ENCODE measurements at places on chromosomes 7 and 10. TPM values are rescaled to one million over a fixed set of nuclear protein-coding genes. Genes with fewer than 3 reads are reported as not detected.
A peak's percentile ranks its signal among the peaks of the same experiment; 100 is the strongest.

DNA sequence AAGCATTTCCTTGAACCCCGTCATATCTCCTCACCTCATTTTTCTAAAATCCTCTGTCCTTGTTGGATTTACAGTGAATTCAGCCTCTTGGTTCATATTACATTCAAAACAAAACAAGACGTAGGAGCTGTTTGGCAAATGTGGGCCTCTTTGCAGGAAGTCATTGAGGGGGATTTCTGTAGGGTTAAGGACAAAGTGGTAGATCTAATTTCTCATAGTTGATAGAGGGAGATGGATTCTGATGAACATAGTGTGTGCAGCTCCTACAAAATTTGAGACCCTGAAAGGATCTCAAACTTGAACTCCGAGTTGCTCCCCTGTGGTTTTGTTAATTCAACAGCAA, 682 bp downstream of the TBXAS1 start:
- DNase-seq: no peak

Gene CHAT
- total RNA-seq: not detected

- DNase-seq: no peak
Measured at GRCh38 chr10:22301193-22301592, 15.0 kb upstream of the COMMD3 start.

Gene AP5Z1
- 21.2 TPM for total RNA-seq

Gene OGDHL
- total RNA-seq: 3.5 TPM

Gene BEND7
- total RNA-seq: 22.0 TPM

DNA sequence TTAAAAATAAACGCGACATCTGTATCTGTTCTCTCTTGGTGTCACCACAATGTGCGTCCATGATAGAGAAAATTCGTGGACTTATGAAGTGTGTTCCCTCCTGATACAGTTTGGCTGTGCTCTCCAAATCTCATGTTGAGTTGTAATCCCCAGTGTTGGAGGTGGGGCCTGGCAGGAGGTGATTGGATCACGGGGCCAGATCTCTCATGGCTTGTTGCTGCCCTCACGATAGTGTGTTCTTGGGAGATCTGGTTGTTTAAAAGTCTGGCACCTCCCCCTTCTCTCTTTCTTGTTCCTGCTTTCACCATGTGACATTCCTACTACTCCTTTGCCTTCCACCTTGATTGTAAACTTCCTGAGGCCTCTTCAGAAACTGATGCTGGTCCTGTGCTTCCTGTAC, 229.4 kb upstream of the MYO3A start:
- no peak for DNase-seq

- DNase-seq: no peak
Measured at GRCh38 chr10:123551259-123551658, 114.9 kb upstream of the GPR26 start.

DNA sequence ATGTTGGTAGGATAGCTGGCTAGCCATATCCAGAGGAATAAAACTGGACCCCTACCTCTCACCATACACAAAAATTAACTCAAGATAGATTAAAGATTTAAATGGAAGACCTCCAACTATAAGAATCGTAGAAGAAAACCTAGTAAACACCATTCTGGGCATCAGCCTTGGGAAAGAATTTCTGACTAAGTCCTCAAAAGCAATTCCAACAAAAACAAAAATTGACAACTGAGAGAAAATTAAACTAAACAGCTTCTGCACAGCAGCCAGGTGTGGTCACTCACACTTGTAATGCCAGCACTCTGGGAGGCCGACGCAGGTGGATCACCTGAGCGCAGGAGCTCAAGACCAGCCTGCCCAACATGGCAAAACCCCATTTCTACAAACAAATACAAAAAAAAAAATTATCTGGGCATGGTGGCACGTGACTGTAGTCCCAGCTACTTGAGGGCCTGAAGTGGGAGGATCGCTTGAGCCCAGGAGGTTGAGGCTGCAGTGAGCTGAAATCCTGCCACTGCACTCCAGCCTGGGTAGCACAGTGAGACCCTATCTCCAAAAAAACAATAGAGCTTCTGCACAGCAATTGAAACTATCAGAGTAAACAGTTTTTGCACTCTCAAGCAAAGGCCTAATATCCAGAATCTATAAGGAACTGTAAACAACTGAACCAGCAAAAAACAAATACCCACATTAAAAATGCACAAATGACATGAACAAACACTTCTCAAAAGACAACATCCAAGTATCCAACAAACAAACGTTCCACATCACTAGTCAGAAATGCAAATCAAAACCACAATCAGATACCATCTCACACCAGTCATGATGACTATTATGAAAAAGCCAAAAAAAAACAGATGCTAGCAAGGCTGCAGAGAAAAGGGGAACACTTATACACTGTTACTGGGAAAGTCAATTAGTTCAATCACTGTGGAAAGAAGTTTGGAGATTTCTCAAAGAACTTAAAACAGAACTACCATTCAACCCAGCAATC, 4.8 kb downstream of the CRPPA start:
- DNase-seq: peak; percentile 56

GRCh38 chr7:7443806-7444350, 91.8 kb downstream of the COL28A1 start:
- DNase-seq: no peak

GRCh38 chr7:150931199-150931869, 46.8 kb downstream of the KCNH2 start:
- no peak for DNase-seq

DNA sequence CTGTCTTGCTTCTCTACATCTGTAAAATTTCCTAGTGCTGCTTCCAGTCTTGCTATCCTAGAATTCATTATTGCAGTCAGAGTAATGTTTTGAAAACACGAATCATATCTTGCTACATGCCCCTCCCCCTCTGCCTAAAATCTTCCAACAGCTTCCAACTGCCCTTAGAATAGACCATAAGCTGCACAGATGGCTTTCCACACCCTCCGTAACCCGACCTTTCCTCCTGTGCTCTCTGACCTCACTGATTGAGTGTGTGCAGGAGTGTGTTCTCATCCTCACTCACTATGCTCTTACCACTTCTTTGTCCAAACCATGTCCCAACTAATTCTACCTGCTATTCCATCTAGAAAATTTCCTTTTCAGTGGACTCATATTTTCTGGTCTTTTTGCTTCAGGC, 121.2 kb upstream of the ANKRD1 start:
- no peak for DNase-seq

DNA sequence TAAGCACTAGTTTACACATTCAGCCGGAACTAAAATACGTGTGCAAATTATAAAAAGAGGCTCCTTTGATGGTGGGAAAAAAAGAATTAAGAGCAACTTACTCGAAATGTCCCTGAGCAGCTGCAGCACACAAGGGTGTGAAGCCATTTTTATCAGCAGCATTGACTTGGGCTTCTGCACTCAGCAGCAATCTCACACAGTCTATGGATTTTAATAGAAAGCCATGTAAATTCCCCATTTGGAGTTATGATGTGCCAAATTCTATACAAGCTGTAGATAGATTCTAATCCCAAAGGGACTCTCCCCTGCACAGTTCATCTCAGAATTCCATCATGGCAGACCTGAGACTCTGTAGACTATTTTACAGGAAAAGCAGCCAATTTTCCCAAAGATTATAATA, 90.5 kb downstream of the CTTNBP2 start:
- DNase-seq: no peak

Gene STAG3
- 9.0 TPM for total RNA-seq

DNA sequence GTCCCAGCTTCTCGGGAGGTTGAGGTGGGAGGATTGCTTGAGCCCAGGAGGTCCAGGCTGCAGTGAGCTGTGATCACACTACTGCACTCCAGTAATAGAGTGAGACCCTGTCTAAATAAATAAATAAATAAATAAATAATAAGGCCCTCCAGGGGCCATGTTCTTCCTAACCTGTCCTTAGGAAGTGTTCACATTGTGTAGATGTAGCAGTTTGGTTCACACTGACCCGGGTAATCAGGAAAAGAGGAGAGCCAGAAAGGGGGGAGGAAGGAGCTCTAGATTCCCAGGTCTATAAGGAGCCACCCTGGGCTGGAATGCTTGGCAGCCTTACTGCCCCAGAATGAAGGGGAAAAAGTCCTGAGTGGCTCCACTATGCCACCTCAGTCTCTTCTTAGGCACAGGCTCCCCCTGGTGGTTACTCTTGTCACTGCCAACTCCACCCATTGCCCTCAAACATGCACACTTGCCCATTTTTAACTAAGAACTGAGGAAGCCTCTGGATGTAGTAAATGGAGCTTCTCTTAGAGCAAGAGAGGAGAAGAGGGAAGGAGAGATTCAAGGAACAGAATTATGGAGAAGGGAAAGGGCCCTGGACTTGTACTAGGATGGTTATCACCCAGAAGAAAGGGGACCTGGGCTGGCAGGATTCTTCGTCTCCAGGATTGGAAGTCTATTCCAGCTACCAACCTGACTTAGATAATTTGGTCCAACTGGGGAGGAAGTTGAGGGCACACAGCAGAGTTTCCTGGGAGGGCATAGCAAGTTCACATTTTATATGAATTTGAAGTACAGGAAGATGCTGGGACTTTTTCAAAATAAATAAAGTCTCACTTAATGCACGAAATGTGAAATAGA, 7.8 kb downstream of the HPS6 start:
- peak; percentile 85 for DNase-seq

DNA sequence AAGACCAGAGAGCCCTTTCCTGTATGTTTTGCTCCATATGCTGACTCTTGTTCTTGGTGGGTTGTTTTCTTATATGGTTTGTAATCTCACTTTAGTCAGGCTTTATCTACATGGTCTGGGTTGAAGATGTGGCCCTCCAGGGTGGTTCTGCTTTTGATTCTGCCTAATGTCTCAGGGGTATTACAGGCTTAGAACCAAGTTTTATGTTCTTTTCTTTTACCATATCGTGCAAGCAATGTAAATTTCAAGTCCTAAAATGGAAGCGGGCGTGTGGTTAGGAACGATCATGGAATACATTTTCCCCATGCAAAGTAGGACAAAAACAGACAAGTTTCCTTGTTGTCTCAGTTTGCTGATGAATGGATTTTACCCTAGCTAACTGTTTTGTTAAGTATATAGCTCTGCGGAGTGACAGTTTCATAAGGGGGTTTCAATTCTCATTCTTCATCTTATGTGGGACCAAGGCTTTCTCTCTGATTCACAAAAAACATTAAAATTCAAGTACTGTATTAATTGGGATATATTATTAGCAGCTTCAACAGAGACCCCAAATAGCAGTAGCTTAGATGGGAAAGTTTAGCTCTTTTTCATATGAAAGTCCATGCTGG, 58.7 kb downstream of the MTURN start:
- no peak for DNase-seq

- peak; percentile 48 for DNase-seq
Measured at GRCh38 chr7:68785036-68785435, 813.2 kb upstream of the AUTS2 start.

Gene PWWP2B
- total RNA-seq: 12.1 TPM

Gene CADPS2
- total RNA-seq: 3.4 TPM

- DNase-seq: no peak
Measured at GRCh38 chr10:18094332-18094731, 45.9 kb upstream of the CACNB2 start.

- DNase-seq: no peak
Measured at GRCh38 chr7:83166781-83167180, 4.1 kb upstream of the PCLO start.

Gene FAM13C
- 0.22 TPM for total RNA-seq

DNA sequence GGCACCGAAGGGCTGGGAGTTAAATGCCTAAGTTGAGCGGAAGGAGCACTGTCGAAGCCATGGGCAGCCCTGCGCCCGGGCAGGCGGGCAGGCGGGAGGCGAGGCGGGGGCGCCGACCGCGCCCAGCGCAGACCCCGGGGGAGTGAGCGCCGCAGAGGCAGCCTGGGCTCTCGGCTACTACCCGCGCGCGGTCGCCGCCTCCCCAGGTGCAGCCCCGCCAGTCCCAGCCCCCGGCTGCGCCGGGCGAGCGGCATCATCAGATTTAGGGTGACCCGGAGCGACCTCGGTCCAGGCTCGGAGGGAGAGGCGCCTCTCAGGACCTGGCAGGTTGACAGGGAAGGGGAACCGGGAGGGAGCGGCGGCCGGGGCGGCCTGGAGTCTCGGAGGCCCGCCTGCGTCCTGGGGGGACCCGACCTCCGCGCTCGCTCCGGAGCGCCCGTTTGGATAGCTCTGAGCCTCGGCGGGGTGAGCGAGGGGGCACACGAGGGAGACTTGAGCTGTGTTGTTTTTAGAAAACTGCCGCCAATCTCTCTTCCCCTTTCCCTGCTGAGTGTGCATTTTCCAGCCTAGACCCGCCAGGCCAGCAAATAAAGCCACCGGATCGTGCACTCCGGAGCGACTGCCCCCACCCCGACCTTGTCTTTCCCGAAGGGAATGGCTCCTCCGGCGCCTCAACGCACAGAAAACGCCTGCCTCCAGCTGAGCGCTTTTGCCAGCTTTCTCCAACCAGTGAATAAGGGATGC, 2.3 kb upstream of the NRP1 start:
- no peak for DNase-seq

Gene OR2F1
- total RNA-seq: not detected

- peak; percentile 94 for DNase-seq
Measured at GRCh38 chr10:104445359-104445758, 91.7 kb downstream of the CFAP58 start.

Gene TBRG4
- total RNA-seq: 124 TPM

Gene ADAM8
- 0.31 TPM for total RNA-seq

DNA sequence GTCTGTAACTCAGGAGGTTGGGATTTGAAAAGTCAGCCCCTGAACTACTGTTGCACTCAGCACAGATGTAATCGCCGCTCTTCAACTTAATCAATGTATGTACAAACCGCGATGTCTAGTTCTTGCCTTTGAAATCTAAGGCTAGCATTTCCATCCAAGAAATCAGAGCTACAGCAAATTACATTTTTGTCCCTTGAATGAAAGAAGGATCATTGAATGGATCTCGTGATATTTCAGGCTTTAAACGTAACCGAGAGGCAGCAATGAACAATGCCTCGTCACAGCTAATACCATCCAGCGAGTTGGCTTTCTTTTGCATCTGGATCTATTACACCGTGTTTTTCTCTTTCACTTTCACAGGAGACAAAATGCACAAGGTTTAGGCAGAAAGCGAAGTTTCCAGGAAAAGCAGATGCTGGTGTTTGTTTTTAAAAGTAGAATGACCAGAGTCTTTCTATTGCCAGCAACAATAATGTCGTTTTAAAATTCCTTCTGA, 5.5 kb downstream of the SKIDA1 start:
- DNase-seq: peak; percentile 60

GRCh38 chr7:150322114-150322832, 882 bp upstream of the LRRC61 start:
- no peak for DNase-seq

DNA sequence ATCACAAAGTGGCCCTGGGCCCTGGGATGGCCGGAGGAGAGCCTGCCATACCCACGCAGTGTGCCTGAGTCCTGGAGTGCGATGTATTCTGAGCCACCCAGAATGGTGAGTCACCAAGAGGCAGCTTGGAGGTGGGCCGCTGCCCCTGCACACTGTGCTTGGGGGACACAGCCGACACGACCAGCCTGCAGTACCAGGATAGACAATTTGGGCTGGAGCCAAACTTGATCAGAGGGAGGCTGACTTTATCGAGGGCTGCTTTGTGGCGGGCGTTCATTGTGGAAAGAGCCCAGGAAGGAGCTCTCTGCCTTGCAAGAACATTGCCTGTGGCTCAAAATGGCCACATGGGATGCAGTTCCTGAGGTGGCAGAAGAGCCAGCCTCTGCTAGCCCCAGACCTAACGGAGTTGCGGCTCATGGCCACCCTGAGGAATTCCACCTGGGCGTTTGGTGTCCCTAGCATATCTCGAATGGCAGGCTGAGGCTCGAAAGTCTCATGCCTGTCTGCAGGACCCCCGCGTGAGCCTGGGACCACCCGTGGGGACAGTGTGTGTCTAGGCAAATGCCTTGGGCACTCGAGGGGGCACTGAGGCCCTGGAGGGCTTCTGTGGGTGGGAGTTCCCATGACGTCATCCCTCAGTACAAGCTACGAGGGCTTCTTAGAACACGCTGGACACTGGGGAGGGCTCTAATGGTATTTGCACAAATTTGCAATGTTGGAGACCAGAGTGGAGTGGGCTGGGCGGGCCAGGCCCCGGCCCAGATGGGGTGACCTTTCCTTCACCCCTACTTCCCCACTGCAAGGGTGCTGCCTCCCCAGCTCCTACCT, 79.7 kb downstream of the LHPP start:
- DNase-seq: no peak

Gene CYP3A4
- not detected for total RNA-seq

All from A172 (cell line).